Right hindlimb (tissue), 1 donor: ENCODE measurements at places on chromosomes 11 and 22.

DNA sequence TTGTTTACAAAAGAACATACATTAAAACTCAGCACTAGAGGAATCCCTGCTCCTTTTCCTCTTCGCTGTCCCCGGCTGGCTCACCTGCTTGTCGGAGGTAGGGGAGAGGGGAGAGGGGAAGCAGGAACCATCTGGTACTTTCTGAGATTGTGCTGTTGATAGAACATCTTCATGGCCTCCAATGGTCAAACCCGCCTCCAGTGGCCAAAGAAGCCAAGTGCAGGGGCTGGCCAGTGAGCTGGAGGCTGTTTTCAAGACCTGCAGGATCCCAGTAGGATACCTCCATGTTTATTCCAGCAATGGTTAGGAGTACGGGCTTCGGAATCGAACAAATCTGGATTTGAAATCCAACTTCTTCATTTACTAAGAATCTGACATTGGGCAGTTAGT lies 92.6 kb downstream of the PKNOX2 start:
- no peak for DNase-seq

DNA sequence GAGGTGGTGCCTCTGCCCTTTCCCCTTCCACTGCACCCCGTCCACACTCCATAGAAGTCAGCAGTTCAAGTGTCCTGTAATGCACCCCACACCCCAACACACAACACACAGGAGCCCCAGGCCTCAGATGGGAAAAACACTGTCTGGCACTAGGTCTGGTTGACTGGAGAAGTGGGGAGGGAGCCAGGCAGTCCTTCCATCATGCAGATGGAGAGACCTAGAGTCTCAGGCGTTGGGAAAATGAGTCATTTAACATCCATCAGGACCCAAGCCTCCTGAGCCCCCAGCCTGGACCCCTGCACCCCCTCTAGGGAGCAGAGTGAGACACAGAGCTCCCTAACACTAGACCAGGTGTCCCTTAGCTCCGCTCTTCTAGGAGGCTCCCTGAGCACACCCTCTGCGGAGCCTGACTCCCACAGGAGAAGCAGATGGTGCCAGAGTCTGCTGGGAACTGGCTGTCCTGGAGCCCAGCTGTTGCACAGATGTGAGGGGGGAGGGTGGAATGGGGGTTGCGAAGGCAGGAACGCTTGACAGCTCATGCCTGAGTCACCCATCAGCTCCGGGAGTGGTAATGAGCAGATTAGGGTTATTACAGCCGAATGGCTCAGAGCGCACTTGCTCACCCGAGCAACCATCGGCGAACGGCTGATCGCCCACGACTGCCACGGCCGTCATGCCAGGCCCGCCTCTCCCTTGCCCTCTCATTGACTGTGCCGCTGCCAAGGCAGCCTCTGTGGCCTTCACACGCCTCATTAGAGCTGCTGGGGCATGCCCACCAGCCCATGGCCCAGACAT lies 22.1 kb upstream of the SYT7 start:
- DNase-seq = peak; percentile 68

GRCh38 chr22:30949934-30950660 lies 18.5 kb downstream of the MORC2 start:
- DNase-seq = no peak

DNA sequence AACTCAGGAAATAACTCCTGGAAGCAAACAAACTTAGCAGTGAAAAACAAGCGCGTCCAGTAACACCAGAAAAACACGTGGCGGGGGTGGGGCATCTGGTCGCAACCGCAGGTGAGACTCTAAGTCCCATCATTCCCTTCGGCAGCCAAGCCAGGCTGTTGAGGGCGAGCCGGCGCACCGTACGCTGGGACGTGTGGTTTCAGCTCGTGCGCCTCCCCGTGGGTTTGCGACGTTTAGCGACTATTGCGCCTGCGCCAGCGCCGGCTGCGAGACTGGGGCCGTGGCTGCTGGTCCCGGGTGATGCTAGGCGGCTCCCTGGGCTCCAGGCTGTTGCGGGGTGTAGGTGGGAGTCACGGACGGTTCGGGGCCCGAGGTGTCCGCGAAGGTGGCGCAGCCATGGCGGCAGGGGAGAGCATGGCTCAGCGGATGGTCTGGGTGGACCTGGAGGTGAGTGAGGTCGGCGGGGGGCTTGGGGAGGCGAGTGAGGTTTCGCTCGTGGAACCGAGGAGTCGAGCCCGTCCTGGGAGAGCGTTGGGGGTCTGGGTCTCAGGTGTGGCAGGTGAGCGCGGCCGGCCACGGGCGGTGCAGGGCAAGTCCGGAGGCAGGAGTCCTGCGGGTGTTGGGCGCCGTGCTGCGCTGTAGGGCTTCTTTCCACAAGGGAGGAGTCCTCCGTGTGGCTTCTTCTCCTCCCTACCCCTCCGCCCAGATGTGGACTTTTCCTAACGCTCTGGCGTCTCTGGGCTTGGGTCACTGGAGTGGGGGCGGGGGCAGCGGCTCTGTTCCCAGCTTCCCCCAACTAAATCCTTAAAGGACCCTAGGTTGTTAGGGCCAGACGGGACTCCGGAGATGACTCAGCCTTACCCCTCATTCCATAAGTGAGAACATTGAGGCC lies at the start of gene REXO2:
Gene REXO2 (plus strand): TSS at position 239 of the 892 bp plus-strand sequence. CDS start 62 bp downstream, at position 301.
- DNase-seq = peak; percentile 97

DNA sequence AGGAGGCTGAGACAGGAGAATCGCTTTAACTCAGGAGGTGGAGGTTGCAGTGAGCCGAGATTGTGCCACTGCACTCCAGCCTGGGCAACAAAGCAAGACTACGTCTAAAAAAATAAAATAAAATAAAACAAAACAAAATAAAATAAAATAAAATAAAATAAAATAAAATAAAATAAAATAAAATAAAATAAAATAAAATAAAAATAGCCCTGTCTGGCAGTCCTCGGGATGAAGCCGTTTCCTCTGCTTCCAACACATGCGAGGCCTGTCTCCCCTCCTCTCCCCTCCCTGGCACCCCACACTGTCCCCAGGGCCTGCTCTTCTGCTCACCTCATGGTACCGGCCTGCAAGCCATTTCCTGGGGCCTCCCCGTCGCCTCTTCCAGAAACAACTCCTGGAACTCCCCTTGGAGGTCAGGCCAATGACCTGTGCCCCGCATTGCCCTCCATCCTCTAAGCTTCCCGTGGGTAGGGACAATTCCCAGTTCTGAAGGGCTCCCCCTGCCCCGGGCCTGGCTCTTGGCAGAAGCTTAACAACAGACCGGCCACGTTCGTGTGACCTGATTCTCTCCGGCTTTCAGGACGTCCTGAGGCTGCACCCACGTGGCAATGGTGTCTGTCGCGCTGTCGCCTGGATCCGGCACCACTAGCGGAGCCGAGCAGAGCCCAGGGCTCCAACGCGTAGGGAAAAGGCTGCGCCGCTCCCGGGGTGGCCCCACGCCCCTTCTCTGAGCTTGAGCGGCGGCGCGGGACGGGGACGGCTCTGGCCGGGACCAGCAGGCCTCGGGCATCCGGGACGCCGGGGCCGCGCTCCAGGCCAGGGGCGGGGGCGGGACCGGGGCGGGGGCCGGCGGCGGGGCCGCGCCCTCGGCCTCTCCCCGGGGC lies 456 bp upstream of the PARVB start:
- peak; percentile 62 for DNase-seq

DNA sequence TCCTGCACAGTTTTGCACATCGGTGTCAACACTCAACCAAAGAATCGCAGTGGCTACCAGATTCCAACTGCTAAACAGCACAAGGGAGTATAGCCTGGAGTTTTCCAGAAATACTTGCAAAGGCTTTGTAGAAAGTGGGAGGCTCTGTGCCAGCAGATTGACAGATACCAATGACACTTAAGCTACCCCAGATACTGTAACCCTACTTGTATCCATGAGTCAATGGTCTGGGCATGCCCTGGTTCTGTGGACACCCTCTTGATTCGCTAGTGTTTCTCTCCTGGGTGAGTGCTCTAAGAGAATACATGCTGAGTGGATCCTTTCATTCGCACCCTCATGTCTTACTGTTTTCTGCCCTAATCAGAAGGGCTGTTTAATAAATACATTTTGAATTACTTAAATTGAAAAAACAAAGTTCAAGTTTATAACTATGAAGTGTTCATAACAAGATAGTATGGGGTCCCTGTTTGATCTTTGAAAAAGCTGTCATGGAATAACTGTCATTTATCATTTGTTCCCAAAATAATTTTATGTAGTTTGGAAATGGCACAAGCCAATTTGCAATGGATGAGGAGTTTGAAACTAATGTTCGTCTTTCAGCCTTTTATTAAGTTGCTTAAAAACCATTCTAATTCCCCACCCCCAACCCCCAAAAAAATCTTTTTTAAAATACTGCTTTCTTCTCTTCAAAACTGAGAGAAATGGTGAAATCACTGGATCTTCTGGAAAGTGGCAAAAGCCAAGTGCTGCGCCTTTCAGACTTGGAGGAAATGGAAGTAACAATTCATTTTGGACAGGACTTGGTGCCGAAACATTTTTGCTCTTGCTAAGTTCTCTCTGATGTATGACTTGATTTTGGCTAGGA lies 600.5 kb upstream of the TENM4 start:
- no peak for DNase-seq

- DNase-seq = no peak
Measured at GRCh38 chr11:72079819-72080325, 470 bp downstream of the NUMA1 start.

DNA sequence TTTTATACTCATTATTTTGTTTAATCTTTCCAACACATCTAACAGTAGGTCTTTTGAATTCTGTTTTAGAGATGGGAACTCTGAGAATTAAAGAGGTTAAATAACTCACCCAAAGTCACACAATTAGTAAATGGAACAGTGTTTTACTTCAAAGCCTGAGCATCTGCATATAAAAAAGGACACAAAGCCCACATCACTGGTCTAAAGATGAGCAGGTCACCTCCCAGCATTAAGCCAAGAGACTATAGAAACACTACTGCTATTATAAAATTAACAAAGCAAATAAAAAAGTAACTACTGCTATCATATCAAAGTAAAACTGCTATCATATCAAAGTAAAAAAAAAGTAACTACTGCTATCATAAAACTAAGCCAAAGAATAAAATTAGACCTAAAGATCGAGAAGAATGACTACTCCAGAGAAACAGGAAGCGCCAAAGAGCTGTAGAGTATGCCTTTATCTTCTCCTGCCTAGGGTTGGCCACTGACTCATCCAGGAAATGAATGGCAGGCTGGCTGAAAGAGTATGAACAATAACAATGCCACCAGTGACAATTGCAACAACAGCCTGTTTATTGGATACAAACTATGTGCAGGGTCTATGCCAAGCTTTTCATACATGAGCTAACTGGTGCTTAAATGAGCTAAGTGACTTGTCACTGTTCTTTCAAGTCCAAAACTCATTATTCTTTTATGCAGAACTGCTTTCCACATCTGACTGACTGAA lies 1153.0 kb upstream of the TENM4 start:
- no peak for DNase-seq

DNA sequence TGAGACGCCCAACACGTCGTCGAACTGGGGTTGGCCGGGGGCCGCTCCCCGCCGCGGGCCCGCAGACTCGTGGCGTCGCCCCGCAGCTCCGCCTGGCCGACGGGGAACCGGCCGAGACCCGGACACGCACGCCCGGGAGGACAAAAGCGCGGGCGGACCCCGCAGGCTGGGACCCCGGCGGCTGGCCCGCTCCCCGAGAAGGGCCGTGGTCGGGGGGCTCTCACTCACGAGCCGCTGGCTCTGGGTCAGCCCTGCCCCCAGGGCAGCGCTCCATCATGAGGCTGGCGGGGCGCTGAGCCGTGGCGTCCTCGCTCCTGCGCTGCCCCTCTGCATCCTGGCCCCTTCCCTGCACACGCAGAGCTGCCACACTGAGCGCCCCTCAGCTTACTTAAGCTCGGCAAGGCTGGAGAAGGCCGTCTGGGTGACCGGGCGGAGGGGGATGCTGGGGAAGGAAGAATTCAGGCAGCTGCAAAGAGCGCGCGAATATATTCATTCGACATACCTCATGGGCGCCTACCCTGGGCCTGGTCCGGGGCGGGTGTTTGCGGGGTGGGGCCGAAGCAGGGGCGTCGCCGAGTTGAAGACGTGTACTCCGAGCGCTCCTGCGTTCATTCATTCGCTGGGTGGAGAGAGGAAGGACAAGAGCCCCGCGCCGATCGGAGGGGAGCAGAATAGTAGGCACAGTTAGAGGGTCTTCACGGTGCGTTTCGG lies 579 bp upstream of the CYB5R2 start:
- DNase-seq = peak; percentile 74

- peak; percentile 22 for DNase-seq
Measured at GRCh38 chr22:34534101-34534500, 531.9 kb upstream of the ISX start.

DNA sequence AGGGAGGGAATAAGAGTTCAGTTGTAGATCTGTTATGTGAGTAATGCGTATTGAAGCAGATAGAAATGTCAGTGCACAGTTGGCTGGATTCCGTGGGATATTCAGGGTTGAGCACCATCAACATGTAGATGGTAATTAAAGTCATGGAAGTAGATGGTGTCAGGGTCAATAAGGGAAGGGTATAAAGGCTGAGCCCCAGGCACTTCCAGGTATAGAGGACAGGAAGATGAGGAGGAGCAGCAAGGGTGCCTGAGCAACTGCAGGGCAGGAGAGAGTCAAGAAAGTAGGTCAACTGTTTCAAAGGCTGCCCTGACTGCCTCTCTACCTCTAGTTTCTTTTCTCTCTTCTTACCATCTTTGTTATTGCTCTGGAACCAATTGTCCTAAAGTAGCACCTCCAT lies 85.9 kb downstream of the MICAL2 start:
- no peak for DNase-seq

GRCh38 chr11:121483805-121484480 lies 31.2 kb upstream of the SORL1-AS1 start:
- DNase-seq = no peak

DNA sequence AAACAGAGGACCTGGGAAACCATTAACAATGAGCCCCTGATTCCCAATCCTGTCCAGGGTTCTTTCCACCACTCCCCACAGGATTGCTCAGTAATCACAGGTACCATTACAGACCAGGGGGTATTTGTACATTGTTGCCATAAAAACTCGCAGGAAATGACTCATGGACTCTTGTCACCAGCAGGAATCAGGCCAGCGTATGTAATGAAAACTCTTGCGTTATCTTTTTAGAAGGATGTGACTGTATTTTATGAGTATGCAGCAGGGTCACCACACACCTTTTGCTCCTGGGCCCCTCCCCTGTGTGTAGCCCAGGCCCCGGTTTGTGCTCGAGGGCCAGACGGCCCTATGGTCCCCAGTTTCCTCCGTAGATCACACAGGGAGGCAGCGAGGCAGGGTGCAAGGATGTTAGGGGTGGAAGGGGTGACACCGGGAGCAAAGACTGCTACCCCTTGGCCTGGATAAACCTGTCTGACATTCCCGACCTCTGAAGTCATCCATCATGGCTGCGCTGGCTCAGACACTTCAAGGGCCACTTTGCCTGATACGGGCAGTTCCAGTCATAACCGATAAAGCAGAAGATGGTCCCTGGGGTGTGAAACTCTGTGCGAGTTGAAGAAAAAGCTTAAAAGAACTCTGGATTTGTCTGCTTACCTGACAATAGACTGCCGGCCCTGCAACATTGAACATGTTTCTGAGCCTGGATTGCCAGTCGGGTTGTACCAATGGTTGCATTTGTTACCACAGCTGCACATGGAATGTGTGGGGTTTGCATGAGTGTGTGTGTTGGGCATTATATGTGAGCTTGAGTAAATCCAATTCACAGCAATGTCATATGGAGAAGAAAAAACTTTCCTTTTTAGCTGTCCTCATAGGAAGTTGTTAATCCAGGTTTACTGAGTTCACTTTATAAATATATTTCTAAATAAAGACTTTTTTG lies 56.9 kb downstream of the MICAL2 start:
- DNase-seq = no peak
